ENCODE measurements at places on chromosomes 6 and 20.

GRCh38 chr6:28776269-28777146 is 147.3 kb downstream of the TRIM27 start:
- no peak for DNase-seq

- DNase-seq = no peak
Measured at GRCh38 chr6:36804563-36804962, 34.7 kb downstream of the CPNE5 start.

- no peak for DNase-seq
Measured at GRCh38 chr6:12595161-12595811, 121.3 kb upstream of the PHACTR1 start.

DNA sequence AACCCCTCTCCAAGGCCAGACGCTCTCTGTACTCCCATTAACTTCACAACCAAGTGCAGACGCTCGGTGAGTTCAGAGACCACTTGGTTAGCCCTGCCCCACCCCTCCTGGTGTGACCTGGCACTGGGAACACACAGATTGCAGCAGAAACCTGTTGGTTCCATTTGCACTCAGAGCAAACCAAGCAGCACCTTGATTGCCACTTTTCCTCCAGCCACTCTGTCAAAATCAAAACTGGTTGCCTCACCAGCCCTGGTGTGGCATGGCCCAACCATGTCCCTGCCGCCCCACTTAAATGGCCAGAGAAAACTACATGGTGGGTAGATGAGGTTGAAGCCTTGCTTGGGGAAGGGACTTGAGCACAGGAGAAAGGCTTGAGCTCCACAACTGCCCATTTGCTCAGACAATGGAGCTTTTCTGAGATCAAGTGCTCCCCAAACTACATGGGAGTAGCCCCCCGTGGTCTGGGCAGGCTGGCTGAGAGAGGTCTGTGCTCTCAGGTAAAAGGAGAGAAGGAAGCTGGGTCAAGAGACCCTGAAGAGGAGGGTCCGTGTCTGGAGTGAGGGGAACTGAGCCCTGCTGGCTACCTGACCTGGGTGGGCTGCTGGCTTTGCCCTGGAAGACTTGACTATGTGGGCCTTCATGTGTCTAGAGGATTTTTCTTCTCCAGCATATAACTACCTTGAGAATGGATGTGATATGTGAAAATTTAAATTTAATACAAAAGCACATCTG is 43.4 kb downstream of the PLCG1 start:
- no peak for DNase-seq

All from AG09319 (cell line).